Right cardiac atrium (tissue), 5 donors: ENCODE measurements at places on chromosomes 5 and 9. TPM values are rescaled to one million over a fixed set of nuclear protein-coding genes. Genes with fewer than 3 reads are reported as not detected.

GRCh38 chr9:129664746-129665388 lies 580 bp upstream of the PRRX2 start:
- peak; percentile 72 for DNase-seq

Gene CEL
- total RNA-seq, result 4.0 TPM

DNA sequence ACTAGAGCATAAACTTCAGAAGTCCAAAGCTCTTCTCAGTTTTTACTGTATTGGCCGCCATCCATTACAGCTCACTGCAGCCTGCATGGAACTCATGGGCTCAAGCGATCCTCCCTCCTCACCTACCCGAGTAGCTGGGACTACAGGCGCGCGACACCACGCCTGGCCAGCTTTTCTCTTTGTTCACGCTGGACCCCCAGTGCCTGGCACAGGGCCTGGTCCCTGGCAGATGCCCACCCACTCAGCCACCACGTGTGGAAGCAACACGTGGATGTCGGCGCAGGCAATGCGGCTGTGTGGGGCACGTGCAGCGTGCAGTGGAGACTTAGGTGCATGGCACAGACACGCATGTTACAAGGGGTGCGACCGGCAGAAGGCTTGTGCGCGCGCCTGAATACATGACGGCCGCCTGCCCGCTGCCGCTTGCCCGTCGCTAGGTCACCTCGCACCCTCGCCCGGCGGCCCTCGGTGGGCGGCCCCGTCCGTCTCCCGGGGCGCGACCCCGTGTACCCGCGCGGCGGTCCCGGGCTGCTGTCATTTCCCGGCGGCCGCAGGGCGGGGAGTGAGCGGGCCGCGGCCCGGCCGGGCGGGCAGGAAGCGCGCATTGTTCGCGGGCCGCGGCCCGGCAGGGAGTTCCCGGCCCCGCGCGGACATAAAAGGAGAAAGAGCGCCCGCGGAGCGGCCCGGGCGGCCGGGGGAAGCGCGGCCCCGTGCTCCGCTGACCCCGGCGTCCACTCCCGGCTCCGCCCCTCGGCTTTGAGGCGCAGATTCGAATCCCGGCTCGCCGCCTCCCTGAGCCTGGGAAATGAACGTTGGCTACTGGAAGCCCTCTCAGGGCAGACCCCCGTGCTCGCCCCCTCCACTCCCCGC lies 24.1 kb upstream of the PTGS1 start:
- DNase-seq, result peak; percentile 85

DNA sequence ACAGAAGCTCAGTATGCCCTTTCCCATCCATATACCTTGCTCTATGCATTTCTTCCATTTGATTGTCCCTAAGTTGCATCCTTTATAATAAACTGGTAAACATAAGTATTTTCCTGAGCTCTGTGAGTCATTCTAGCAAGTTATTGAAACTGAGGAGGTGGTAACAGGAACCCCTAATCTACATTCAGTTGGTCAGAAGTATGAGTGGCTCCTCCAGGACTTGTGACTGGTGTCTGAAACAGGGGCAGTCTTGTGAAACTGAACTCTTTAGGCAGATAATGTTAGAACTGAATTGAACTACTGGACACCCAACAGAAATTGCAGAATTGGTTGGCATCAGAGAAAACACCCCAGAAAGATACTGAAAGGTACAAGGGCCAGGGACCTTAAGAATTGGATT lies 133.1 kb upstream of the POU5F2 start:
- DNase-seq, result no peak

Gene PCDHA12
- total RNA-seq, result 0.31 TPM

Gene PCDHGA5
- total RNA-seq, result 4.2 TPM

Gene ICE1
- total RNA-seq, result 19.3 TPM

- no peak for DNase-seq
These were observed 76.4 kb upstream of the RARS1 start for GRCh38 chr5:168409591-168410458.

DNA sequence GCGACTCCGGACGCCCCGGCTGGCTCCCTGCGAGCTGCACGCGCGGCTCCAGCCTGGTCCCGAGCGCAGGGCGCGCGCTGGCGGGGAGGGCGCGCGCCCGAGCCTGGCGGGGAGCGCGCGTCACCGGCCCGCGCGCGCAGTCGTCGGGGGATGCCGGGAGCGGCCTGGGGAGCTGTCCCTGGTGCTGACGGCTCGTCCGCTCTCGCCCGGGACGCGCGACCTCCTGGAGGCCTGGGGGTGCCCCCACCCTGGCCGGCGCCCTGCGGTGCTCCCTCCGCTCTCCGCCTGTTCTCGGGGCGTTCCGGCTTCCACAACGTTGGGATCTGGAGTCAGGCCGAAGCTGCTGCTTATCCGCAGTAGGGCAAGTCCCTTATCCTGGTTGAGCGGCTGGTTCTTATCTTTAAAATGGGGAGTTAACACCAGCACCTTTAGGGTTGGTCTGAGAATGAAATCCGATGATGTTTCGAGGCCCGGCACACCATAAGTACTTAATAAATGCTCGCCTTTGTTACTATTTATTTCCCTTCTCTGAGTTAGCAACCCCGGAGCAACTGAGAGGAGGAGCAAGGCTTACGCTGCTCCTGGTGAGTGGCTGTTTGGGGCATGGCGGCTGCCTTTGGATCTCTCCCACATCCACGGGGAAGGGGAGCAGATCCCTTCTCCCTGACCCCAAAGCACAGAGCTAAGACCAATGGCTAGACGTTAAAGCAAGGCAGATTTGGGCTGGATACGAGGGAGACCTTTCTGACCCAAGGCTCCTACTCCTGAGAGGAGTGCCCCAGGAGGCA lies at the start of gene FAM163B:
FAM163B (minus strand) TSS at position 79 of the 788 bp plus-strand sequence. CDS start 29,166 bp downstream, outside the sequence.
- peak; percentile 68 for DNase-seq

Gene PFDN1
- total RNA-seq, result 60.0 TPM

GRCh38 chr9:37082214-37082765 lies 38.1 kb upstream of the ZCCHC7 start:
- no peak for DNase-seq

Gene CDX1
- total RNA-seq, result not detected

DNA sequence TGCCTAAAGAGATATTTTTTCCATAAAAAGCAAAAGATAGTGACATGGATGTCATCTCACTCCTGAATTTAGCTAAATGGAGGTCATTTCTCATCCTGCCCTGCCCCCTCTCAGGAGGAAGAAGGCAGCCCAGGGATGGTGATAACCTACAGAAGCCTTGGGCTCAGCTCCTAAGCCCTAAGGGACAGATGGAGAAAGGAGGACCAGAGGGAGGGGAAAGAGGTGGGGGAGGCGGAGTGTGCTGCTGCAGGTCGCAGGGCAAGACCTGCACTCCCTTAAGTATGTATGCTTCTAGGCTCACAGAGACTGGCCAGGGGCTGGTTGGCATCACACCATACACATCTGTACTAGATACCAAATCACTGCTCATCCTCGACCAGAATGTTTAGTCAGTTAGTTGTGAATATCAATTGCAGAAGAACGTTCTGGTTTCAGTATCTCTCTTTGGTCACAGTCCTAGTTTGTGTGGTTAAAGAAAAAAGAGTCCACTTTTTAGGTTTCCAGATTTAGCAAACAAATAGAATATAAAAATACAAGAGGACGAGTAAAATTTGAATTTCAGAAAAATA lies 18.4 kb upstream of the CDKN2AIPNL start:
- DNase-seq, result no peak

DNA sequence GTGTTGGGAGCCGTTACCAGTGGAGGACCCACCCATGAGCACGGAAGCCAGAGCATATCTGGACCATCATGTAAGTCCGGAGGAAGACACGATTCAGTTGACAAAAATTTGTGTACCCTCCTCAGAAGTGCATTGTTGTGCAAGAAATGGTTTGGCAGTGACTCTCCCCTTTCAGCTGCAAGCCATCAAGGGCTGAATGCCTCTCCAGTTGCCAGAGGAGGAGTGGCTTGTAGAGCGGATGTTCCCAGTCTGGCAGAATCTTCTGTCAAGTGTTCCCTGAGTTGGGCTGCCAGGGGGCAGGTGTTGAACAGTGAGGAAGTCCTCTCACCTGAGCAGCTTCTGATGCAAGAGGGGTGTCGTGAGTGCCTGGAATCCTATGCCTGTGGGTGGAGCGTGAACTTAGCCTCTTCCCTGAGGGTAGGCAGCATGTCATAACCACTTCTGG lies 27.6 kb upstream of the CDKN2AIPNL start:
- peak; percentile 86 for DNase-seq

Gene PCDHB13
- 4.3 TPM for total RNA-seq

Gene AK8
- 1.0 TPM for total RNA-seq
